ENCODE measurements at places on chromosomes 1 and 21. TPM values are rescaled to one million over a fixed set of nuclear protein-coding genes. Genes with fewer than 3 reads are reported as not detected.

GRCh38 chr1:168387781-168388760 is 107.4 kb downstream of the TBX19 start:
- no peak for DNase-seq

GRCh38 chr21:32708069-32708468 is 19.7 kb downstream of the SYNJ1 start:
- DNase-seq, result no peak

- no peak for DNase-seq
Measured at GRCh38 chr1:248187363-248187762, 9.7 kb upstream of the OR2M3 start.

GRCh38 chr1:204685236-204686006 is at the start of gene LRRN2:
Gene LRRN2 (minus strand): TSS chr1:204685738. CDS start chr1:204619992, 65,746 bp downstream.
- peak; percentile 37 for DNase-seq

GRCh38 chr1:247077876-247078257 is 744 bp downstream of the ZNF670 start:
- no peak for DNase-seq

- DNase-seq, result peak; percentile 69
Measured at GRCh38 chr1:59013276-59013927, 229.6 kb upstream of the JUN start.

DNA sequence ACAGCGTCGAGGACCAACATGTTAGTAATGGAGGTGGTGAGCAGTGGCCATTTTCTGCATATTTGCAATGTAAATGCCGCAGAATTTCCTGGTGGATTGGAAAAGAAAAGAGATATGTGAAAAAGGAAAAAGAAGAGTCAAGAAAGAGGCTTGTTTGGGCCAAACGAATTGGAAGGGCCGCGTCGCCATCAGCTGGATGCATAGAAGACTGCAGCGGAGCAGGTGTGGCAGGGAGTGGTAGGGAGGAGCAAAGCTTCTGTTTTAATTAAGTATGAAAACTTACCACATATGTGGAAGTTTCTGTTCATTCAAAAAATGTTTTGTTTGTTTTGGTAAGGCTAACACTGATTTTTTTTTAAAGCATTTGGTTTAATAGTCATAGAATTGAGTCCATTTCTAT is 690.7 kb downstream of the NCAM2 start:
- DNase-seq, result no peak

- no peak for DNase-seq
Measured at GRCh38 chr1:190436615-190437014, 41.0 kb downstream of the BRINP3 start.

TLCD4 gene
- 10.2 TPM for total RNA-seq

ETV3 gene
- total RNA-seq, result 11.4 TPM

Data from body of pancreas (tissue), 4 donors.